K562 (cell line): ENCODE measurements at places on chromosomes 12 and 14.

DNA sequence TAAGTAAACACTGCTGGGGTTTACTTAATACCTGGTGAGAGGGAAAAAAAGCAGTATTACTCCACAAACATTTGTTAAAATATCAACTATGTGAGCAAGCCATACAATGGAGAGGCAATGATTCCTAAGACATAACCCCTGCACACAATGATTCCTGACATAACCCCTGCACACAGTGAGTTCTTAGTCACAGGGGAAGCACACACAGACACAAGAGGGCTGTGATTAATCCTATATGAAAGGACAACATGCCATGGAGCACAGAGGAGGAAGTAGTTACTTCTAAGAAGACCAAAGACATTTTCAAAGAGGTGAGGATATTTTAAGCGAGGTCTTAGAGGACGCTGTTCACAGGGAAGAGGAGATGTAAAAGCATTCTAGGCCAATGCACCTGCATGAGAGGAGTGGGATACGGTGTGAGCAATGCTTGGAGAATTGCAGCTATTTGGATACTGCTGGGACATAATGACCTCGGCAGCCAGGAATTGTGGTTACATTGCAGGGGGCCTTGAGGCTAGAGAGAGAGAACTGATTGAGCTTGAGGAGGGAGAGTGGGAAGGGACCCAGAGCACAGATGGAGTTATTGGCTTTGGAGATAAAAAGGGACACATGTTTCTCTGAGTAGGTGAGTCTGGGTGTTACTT is 211.9 kb downstream of the APAF1 start:
- DNase-seq, result no peak

GRCh38 chr14:34569750-34570149 is 30.2 kb upstream of the EAPP start:
- DNase-seq, result no peak

- no peak for DNase-seq
Measured at GRCh38 chr12:81350309-81350708, 272.4 kb downstream of the ACSS3 start.

DNA sequence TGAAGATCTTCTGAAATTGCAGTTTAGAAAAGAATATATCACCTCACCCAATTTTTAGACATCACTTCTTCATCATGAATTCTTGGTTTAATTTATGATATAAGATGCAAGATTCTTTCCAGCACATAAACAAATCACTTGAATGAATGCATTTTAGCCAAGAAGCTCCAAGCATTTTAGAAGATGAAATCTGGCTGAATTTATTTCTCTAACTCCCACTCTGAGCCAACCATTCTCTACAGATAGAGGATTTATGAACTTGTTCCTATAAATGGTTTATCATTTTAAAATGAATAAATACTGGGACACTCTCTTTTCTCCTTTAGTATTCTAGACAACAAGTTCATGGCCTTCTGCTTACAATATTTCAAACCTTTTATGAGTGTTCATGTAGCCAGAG is 71.7 kb downstream of the GRIP1 start:
- DNase-seq, result no peak

GRCh38 chr12:1972260-1972659 is 32.0 kb downstream of the DCP1B start:
- no peak for DNase-seq
